ENCODE measurements at places on chromosomes 5 and 9. TPM values are rescaled to one million over a fixed set of nuclear protein-coding genes. Genes with fewer than 3 reads are reported as not detected.

PCDHB4 gene
- total RNA-seq: not detected

SMIM33 gene
- 0.37 TPM for total RNA-seq

GABBR2 gene
- not detected for total RNA-seq

GFRA3 gene
- total RNA-seq: not detected

CCDC152 gene
- total RNA-seq: 6.6 TPM

KCNT1 gene
- total RNA-seq: not detected

CLIC3 gene
- not detected for total RNA-seq

ITGA1 gene
- 1.6 TPM for total RNA-seq

MTRR gene
- total RNA-seq: 76.8 TPM

SLC6A18 gene
- total RNA-seq: not detected

GABRA6 gene
- total RNA-seq: not detected

SH2D3C gene
- total RNA-seq: 22.2 TPM

TCF7 gene
- 113 TPM for total RNA-seq

SERF1A gene
- 7.3 TPM for total RNA-seq

TAF11L3 gene
- not detected for total RNA-seq

WNK2 gene
- 2.7 TPM for total RNA-seq

FGF10 gene
- total RNA-seq: not detected

PAPPA gene
- total RNA-seq: not detected

FIBCD1 gene
- total RNA-seq: not detected

AJM1 gene
- total RNA-seq: 5.7 TPM

HRCT1 gene
- total RNA-seq: not detected

RGS14 gene
- 49.3 TPM for total RNA-seq

AGXT2 gene
- not detected for total RNA-seq

RNF183 gene
- 0.12 TPM for total RNA-seq

ADAMTS2 gene
- total RNA-seq: not detected

ACSL6 gene
- 36.9 TPM for total RNA-seq

SPINK4 gene
- not detected for total RNA-seq

FRMPD1 gene
- not detected for total RNA-seq

PCDHB1 gene
- total RNA-seq: not detected

ANXA2R gene
- total RNA-seq: 1.1 TPM

HSD17B3 gene
- not detected for total RNA-seq

FGF1 gene
- total RNA-seq: not detected

SKP2 gene
- 63.0 TPM for total RNA-seq

FAF2 gene
- total RNA-seq: 43.9 TPM

PTPRD gene
- total RNA-seq: not detected

ERP44 gene
- total RNA-seq: 16.4 TPM

PRSS3 gene
- not detected for total RNA-seq

PKD2L2 gene
- total RNA-seq: not detected

SLC6A19 gene
- total RNA-seq: not detected

MUSK gene
- total RNA-seq: not detected

TAF9 gene
- 63.0 TPM for total RNA-seq

PCDHGB4 gene
- 0.21 TPM for total RNA-seq

FAM78A gene
- 51.6 TPM for total RNA-seq

IFNA21 gene
- total RNA-seq: not detected

CHSY3 gene
- not detected for total RNA-seq

PCAT7 gene
- not detected for total RNA-seq

All from activated CD4-positive, alpha-beta T cell treated with anti-CD3 and anti-CD28 coated beads, Interleukin-2, amount 10 ng/mL, durations not matched to agents 24 days and 14 days (primary cell).